ENCODE measurements at places on chromosomes 11 and 22.

GRCh38 chr11:132036746-132037466, 666.5 kb downstream of the NTM start:
- DNase-seq = no peak

DNA sequence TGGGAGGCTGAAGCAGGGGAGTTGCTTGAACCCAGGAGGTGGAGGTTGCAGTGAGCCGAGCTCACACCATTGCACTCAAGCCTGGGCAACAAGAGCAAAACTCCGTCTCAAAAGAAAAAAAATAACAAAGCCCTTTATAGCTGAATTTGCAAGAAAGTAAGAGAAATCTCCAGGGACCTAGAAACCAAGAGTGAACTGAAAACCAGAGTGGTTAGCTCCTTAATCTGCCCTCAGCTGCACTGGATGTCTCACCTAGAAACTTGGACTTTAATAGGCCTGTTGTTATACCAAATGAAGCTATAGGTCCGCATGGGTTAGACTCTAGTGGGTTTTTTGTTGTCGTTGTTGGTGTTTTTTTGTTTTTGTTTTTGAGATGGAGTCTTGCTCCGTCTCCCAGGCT, 4.1 kb downstream of the NEU3 start:
- DNase-seq = no peak

GRCh38 chr11:69936771-69937170, 117.6 kb upstream of the FGF3 start:
- no peak for DNase-seq

GRCh38 chr11:114609429-114609828, 13.8 kb upstream of the NXPE4 start:
- no peak for DNase-seq

DNA sequence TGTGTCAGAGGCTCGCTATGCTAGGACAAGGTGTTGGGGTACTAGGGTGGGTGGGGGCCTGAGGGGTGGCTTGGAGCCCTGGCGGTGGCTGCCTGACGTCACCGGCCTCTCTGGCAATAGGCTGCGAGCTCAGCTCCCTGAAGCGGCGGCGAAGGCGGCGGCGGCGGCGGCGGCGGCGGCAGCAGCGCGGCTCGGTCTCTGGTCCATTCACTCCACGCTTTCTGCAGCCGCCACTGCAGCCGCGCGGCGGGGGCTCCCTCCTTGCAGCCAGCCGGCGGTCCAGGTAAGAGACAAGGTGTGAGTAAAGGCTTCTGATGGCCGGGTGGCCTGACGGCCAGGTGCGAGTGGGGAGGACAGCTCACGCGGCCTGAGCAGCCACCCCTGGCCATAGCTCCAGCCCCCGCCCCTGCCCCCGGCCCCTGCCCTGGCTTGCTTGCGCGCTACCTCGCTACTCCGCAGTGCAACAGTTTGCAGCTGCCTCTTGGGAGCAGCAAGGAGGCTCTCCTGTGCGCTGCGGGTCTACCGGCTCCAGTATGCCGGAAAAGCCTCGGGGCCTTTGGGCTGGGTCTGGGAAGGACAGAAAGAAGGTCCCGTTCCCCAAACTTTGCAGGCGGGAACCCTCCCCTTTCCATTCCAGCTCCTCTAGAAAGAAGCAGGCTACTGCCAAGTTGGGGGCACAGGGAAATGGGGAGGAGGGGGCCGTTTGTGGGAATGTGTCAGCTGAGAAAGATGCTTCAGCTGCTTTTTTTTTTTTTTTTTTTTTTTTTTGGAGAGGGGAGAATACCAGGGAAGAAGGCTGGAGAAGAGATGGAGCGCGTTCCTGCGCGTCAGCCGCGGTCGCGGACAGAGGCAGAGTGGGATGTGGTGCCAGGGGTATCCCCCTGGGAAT, at the start of gene C11orf87:
TSS of gene C11orf87 (plus strand) at position 210 of the 889 bp plus-strand sequence. CDS start 1,444 bp downstream, outside the sequence.
- no peak for DNase-seq

GRCh38 chr11:38543986-38544385, 1946.0 kb upstream of the RAG2 start:
- DNase-seq = no peak

GRCh38 chr22:31036671-31037550, 44.2 kb upstream of the SMTN start:
- DNase-seq = no peak

GRCh38 chr11:77467233-77467632, 6.7 kb downstream of the PAK1 start:
- no peak for DNase-seq

GRCh38 chr11:57474017-57474802, 13.9 kb downstream of the RTN4RL2 start:
- no peak for DNase-seq

DNA sequence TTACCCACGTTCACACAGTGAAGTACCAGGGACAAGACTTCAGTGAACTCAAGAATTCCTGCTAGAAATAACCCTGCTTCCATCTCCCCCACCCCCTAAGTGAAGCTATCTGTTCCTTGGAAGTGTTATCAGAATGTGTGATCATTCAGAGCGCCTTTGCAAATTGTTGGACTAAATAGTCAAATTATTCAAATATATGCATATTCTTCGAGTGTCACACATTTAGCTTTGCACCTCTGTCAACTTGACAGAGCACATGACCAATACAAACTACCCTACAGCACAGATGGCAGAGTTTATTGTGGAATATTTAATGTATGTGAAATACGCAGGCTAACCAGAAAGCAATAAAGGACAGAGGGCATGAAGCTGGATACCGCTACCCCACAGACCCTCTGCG, 2.6 kb upstream of the BDNF start:
- DNase-seq = no peak

- no peak for DNase-seq
These were observed 35.6 kb downstream of the ETS1 start for GRCh38 chr11:128551611-128552335.

DNA sequence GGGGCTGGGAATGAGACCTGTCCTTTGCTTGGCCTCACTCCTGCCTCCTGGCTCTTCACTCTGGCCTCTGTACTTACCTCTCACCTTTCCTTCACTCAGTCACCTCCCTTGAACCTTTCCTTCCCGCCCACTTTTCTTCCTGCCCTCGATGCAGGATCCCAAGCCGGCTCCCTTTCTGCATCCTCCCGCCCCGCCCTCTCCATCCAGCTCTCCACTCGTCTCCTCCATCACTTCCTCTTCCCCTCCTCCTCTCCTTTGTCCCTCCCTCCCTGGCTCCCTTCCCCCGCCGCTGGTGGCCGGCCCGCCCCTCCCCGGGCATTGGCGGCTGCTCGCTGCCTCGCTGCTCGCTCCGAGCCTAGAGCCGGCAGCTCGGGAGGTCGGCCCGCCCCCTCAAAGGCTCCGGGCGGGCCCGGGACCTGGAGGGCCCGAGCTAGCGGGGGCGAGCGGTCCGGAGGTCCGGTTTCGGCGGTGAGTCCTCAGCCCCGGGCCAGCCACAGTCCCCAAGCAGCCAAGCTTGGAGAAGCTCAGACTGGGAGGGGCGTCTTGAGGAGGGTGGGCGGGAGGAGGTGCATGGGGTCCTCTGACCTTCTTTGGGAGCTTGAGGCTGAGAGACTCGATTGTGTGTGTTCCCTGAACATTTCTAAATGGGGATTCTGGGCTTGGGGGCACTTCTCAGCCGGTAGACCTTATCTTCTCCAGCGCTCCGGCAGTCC, 13.8 kb downstream of the PHLDB1 start:
- DNase-seq = no peak

- DNase-seq = no peak
These were observed 590.2 kb upstream of the B3GAT1 start for GRCh38 chr11:135002236-135002635.

DNA sequence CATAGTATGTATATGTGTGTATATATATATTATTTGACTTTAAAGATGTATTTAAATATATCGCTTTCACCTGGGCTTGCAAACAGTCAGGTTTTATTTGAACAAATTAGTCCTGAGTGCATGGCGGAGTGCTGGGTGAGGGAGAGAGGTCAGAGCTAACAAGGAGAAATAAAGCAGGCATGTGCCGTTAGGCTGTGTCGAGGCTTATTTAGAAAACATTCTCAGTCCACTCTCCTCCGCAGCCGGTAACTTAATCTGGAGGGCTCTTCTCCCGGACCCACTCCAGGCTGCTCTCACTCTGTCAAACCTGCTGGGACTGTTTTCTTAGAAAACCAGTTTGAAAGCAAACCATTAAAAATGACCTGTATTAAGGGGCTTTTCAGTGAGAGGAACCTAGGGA, 455.9 kb downstream of the MN1 start:
- no peak for DNase-seq

- no peak for DNase-seq
These were observed 50.2 kb upstream of the BID start for GRCh38 chr22:17824457-17824856.

- no peak for DNase-seq
These were observed 122.5 kb upstream of the ZC3H12C start for GRCh38 chr11:109970516-109971183.

DNA sequence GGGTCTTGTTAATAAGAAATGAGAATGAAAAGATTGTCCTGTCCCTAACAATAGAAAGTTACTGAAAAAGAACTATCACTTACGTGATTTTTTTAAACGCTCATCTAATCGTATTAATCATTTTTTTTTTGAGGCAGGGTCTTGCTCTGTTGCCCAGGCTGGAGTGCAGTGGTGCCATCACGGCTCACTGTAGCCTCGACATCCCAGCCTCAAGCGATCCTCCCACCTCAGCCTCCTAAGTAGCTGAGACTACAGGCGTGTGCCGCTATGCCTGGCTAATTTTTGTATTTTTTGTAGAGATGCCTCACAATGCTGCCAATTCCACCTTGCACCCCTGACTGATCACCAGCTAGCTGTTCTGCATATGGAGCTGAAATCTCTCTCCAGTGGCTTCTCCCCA, 15.7 kb downstream of the PDGFB start:
- DNase-seq = no peak

DNA sequence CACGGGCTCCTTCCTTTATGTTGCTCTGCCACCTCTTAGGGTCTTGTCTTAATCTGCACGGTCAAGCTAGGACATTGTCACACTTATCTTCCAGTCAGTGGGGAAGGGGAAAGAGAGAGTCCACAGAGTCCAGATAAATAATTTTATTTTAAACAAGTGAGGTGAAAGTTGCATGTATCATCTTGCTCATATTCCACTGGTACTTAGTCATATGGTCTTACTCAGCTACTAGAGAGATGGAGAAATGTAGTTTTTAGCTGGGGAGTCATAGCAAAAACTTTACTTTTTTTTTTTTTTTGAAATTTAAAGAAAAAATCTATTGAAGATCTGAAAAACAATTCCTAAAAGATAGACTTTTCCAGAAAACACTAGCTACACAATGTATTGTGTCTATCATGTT, 29.0 kb downstream of the PDE3B start:
- DNase-seq = no peak

DNA sequence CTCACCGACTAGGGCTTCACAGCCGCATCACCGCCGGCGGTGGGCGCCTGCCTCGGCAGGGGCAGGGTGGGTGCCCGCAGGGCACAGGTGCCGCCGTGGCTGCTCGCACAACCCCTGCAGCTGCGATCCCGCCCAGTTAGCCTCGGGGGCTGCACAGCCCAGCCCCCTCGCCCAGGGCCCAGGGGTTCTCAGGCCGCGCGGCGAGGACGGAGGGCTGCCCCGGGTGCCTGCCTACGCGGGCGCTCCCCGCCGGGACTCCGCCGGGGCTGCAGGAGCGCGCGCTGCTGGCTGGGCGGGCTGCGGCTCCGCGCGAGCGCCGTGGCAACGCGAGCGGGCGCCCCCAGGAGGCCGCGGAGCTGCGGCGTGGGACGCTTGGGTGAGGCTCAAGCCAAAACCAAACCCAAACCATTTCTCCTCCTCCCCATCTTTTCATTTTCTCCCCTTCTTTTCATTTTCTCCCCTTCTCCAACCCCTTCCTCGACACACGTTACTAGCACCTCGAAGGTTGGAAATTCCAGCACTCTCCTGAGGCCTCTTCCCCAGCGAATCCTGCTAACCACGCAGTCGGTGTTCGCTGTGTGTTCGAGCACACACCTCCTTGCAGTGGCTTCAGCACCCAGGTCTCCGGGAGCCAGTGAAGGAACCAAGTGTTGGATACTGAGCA, at the start of gene MICAL3:
TSS of gene MICAL3 (minus strand) at position 286 of the 664 bp plus-strand sequence. CDS start 117,749 bp downstream, outside the sequence.
- no peak for DNase-seq

DNA sequence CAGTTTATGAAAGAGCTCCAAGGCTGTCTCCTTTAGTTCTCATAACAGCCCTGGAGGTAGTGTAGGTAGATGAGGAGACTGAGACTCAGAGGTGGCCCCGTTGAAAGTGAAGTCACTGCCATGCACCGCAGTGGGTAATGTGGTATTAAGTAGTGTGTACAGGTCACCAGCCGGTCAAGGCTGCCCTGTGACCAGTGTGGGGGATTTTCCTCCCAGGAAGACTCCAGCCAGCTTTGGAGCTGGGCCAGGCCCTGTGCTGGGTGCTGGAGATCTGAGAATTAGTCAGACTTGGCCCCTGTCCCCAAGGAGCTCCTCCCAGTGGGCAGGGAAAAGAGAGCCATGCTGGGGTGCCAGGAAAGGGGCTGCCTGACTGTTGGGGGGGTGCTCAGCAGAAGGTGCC, 5.3 kb downstream of the OMP start:
- DNase-seq = no peak

GRCh38 chr22:32018056-32018455, 25.0 kb upstream of the SLC5A1 start:
- no peak for DNase-seq

DNA sequence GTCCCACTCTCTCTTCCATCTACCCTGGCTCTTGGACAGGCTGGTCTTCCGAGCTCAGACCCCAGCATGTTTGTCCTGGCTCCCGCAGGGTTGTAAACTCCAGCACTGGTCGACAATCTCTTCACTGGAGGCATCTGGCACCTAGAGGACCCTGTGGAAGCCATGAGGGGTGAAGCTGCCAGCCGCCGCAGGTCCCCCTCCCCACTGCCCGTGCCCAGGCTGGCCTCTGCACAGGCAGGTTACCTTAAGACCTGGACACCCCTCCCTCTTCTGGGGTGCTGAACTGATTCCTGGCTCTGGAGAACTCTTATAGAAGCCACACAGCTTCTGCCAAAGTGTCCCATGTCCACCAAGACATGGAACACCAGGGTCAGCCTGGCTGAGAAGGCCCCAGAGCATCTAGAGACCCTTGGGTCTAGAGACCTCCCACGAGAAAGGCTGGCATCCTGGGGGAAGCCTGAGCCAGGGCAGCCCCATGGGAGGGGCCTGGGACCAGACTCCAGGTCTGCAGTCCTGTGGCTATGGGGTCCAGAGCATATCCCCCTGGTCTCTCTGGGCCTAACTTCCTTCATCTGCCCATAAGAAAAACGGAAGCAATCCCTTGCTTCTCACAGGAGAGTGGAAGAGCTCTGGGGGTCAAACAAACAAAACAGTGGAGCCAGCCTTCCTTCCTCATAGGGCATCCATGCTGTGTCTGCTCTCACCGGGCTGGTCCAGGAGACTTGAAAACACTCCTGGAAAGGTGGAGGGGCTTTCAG, 30.6 kb downstream of the LMO1 start:
- DNase-seq = no peak

- no peak for DNase-seq
These were observed 44.6 kb downstream of the APOL1 start for GRCh38 chr22:36297568-36297967.

- DNase-seq = peak; percentile 66
These were observed 20.0 kb downstream of the TREH start for GRCh38 chr11:118659314-118659952.

DNA sequence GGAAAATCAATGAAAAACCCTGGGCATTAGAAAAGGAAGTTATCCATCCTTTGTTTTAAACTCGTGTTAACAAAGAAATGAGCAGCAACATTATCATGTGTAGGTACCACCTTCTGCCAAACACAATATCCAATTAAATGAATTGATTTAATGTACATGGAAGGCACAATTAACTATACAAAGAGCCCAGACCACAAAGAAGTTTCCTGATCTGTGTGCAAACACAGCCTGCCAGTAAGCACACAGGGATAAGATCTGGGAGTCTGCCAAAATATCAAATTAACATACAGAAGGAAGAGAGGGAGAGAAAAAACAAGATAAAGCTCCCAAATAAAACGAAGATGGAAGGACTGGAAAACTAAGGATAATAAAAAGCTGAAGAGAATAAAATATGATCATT, 54.1 kb upstream of the SLC25A1 start:
- no peak for DNase-seq

Measured in stimulated activated CD4-positive, alpha-beta T cell treated with anti-CD3 and anti-CD28 coated beads, Interleukin-1b, Interleukin-23, amount 100 ng/mL, for 1 hour (primary cell).